ENCODE measurements at places on chromosomes 1 and 21.

DNA sequence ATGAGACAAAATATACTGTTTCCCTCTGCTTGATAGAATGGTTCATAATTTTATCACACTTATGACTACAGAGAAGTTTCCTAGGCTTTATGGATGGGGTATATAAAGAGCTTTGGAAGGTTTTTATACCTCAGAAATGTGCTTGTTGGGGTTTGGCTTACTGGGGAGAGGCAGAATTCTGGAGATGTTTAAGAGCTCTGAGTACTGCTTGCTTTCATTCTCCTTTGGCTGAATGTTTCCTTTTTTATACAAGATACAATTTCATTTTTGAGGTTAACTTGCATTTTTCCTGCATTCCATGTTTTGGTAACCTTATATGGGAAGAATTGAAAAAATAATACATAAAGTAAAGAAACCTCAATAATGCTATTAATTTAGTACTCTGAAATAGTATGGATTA is 157.7 kb upstream of the COL11A1 start:
- no peak for DNase-seq

- DNase-seq = no peak
Observed at GRCh38 chr1:168881656-168882260, 152.8 kb upstream of the DPT start.

DNA sequence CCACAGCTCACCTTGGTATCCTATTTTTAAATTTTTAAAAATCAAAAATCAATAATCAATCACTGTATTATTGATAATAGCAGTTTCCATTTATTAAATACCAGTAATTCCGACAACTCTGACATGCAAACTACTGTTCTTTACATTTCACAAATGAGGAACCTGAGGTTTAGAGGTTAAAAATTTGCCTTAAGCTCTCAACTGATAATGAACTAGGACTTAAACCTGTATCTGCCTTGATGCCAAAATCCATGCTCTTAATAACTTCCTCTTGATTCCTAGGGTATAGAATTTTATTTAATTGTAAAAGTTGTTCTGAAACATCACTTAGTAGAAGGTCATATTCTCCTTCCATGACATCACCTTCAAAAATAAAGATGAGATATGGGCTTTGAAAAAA is 5.6 kb downstream of the ARHGAP29 start:
- no peak for DNase-seq

DNA sequence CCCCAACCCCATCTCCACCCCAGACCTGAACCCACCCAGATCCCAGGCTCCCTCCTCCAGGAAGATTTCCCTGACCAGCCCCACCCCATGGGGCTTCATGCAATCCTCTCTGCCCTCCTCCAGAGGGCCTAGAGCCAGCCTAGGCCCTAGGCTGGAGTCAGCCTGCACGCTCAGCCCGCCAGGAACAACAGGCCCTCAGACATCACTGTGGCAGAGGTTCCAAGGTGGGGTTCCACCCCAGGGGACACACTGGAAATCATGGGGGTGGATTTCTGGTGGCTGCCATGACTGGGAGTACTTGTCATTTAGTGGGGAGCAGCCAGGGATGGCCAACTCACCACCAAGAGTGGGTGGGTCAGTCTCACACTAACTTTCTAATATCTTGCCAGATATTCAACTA is 122.0 kb downstream of the GLIS1 start:
- no peak for DNase-seq

- DNase-seq = no peak
Observed at GRCh38 chr1:9350013-9350908, 57.6 kb downstream of the SPSB1 start.

GRCh38 chr1:30693822-30694221 is 29.6 kb downstream of the MATN1 start:
- DNase-seq = no peak
